Activated effector memory CD4-positive, alpha-beta T cell treated with anti-CD3 and anti-CD28 coated beads, Interleukin-2, amount 50 U/mL, for 16 hours (primary cell): ENCODE measurements at places on chromosomes 7 and 10.
A peak's percentile ranks its signal among the peaks of the same experiment; 100 is the strongest.

GRCh38 chr10:61000769-61001730 lies 57.1 kb upstream of the RHOBTB1 start:
- no peak for DNase-seq

- peak; percentile 63 for DNase-seq
Observed at GRCh38 chr7:45080265-45080957, 8.4 kb downstream of the NACAD start.

- no peak for DNase-seq
Observed at GRCh38 chr7:116679500-116679899, 7.5 kb downstream of the MET start.

DNA sequence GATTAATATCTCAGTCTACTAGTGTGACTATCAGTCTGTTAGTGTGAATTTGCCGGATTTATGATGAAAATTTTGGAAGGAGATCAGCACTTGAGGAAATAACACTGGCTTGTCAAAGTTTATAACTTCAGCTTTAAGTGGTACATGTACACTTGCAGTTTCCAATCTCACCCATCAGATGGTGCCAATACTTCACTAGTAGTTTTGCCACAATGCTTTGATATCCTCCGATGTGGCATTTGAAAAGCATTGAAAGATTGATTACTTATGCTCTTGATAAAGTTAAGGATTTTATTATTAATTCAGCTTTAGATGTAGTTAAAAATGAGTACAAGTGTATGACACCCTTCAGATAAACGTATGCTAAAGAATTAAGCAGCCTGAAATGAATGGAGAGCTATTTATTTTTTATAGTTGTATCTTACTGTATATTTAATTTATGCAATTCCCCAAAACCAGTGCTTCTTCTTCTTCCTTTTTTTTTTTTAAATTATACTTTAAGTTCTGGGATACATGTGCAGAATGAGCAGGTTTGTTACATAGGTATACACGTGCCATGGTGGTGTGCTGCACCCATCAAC lies 98.2 kb downstream of the ANLN start:
- no peak for DNase-seq

- DNase-seq, result no peak
Observed at GRCh38 chr10:28060031-28060607, 61.2 kb upstream of the ODAD2 start.

DNA sequence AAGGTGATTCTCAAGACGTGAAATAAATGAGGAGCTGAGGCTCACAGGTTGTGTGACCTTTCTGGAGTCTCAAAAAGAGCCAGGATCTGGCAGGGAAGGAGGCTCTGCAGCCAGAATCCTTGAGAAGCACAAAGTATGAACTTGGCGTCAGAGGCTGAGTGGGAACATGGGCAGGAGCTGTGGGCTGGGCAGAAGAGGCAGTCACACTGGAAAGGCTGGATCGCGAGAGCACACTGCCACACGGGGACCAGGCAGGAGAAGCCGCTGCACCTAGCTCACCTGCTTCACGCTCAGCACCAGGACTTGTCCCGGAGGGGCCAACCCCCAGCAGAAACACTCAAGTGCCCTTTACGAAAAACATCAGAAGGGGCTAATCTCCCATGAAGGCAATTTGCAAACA lies 535.0 kb downstream of the TNS3 start:
- DNase-seq, result no peak
